ENCODE measurements at places on chromosomes 13 and 19.

GRCh38 chr19:54418030-54418929, 3.0 kb downstream of the TTYH1 start:
- no peak for DNase-seq

GRCh38 chr13:33496336-33496735, 210.8 kb upstream of the STARD13 start:
- DNase-seq: no peak

GRCh38 chr19:412356-413355, 3.7 kb upstream of the C2CD4C start:
- no peak for DNase-seq

DNA sequence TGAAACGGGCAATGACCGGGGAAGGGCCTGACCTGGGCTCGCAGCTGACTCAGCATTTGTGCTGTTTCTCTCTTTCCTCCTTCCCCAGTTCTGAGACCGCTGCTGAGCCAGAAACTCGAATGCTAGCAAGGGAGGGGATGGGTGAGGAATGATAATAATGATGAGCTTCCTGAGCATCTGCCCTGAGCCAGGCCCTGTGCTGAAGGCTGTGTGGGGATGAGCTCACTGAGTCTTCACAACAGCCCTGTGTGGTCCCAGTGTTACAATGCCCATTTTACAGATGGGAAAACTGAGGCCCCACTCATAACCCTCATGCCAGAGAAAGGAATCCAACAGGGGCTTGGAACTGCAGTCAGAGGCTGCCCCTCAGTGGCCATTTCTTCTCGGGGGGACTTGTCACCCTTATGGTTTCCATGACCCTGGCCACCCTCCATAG, 8.1 kb downstream of the SULT2B1 start:
- DNase-seq: no peak

DNA sequence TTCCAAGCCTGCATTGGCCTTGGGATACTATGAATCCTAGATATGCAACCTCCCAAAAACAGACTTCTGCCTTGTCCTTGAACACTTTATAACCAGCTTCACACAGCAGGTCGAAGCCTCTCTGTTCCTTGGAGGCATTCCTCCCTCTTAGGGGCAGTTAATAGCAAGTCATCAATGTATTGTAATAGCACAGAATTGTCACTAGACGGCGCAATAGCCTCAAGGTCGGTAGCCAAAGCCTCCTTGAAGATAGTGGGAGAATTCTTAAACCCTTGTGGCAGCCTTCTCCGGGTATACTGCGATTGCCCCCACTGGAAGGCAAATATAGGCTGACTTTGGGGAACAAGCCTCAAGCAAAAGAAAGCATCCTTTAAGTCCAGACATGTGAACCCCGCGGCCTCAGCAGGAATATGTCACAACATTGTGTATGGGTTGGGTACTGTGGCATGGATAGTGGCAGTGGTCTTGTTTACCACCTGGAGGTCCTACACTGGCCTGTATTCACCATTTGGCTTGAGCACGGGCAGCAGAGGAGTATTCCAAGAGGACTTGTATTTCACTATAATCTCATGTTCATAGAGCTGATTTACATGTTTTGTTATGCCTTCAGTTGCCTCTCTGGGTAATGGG, 61.1 kb downstream of the ZNF431 start:
- DNase-seq: no peak

DNA sequence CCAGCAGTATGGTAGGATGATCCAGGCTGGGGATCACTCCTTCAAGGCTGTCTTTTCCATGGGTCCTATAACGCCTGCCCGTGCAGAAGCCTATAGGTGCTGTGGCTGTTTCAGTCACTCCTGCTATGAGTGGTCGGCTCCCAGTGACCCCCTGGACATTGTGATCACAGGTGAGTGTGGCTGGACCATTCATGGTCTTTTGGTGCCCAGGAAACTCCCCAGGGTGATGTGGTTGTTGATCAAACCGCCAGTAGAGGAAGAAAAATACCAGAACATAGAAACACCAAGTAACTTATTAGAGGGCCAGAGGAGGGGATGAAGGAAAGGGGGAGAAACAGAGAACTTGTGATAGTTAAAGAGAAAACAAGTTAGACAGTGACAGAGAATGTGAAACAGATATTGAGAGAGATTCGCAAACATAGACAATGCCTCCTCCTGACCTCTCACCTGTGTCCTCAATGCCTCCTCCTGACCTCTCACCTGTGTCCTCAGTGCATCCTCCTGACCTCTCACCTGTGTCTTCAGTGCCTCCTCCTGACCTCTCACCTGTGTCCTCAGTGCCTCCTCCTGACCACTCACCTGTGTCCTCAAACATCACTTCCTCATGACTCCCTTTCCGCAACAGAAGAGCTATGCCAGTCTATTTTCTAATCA, 19.4 kb downstream of the LAIR2 start:
- DNase-seq: no peak

DNA sequence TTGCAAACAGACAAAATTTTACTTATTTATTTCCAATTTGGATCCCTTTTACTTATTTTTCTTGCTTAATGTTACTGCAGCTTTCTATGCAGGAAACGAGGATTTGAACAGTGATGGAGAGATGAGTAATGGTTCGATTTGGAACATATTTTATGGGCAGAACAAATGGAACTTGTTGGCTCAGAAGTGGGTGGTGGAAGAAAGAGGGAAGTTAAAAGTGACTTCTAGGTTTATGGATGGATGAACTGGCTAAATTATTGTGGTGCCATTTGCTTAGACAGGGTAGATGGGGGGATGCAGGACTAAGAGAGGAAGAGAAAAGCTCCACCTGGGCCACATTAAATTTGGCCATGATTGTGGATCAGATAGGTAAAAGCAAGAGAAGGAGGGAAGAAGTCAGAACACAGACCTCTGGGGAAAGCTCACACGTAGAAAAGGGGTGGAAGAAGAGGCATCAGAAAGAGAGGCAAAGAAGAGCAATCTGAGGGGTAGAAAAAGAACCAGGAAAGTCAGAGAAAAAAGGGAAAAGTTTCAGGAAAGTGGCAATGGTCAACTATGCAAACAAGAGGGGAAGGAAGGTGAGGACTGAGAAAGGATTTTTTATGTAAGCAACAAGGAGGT, 768 bp upstream of the CYSLTR2 start:
- no peak for DNase-seq

GRCh38 chr19:49863254-49863934, 4.0 kb downstream of the PNKP start:
- no peak for DNase-seq

DNA sequence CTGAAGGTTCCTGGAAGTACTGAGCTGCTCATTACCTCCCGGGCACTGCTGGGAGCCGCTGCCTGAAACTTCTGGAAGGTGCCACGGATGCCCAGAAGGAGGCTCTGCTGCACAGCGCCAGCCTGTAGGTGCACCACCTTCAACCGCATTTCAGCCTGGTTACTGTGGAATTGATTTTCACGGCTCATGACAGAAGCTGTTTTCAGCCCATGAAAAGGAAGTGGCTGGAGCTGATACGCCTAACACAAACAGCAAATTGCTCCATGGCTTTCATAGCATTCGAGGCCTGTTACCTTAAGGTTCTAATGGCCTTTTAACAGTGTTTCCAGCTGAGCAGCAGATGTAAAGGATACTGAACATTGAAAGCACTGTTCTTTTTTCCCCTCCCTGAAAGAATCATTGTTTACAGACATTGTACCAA, 22.0 kb downstream of the GPC6 start:
- DNase-seq: no peak

GRCh38 chr19:4144666-4145249, 8.7 kb upstream of the CREB3L3 start:
- no peak for DNase-seq

- DNase-seq: no peak
Measured at GRCh38 chr19:10364644-10365043, 15.7 kb downstream of the TYK2 start.

- no peak for DNase-seq
Measured at GRCh38 chr13:75715601-75716523, 79.7 kb downstream of the LMO7 start.

DNA sequence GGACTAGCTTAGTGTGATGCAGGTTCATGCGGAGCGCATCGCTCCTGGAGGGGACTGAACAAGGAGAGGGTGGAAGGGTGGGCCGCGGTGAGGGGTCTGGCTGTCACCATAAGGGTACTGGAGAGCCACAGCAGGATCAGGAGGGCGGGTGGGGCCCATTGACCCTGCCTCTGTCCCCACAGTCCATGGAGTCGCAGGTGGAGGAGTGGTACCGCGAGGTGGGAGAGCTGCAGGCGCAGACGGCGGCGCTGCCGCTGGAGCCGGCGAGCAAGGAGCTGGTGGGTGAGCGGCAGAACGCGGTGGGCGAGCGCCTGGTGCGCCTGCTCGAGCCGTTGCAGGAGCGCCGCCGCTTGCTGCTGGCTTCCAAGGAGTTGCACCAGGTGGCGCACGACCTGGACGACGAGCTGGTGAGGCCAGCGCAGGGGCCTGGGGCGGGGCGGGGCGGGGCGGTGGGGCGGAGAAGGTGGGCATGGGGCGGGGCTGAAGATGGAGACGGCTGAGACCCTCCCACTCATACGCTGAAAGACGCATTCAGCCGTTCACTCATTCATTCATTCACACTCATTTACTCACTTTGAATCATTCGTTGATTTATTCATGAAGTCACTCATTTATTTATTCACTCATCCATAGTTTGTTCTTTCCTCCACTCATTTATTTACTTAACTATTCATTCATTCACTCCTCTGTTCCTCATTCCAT, 27.5 kb upstream of the SHKBP1 start:
- peak; percentile 49 for DNase-seq

DNA sequence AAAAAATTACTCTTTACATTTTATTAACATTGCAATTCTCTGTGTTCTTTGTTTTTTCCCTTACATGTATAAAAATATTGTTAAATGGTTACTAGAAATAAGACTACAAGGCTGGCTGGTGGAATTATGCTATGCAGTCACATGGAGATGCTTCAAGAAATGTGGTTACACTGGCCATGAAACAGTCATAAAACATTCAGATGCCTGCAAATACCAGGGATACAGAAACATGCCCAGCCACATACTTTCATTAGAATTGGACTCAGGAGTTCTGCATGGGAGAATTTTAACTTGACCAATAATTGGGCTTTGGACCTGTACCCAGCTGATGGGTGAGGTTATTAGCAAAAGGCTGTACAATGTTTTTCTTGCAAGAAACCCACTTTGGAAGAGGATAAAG, 1407.7 kb upstream of the SLC10A2 start:
- no peak for DNase-seq

GRCh38 chr19:6238643-6239281, 41.0 kb downstream of the MLLT1 start:
- DNase-seq: no peak

- DNase-seq: no peak
Measured at GRCh38 chr19:24166055-24166454, 79.1 kb downstream of the ZNF254 start.

- no peak for DNase-seq
Measured at GRCh38 chr19:2507109-2507508, 31.2 kb downstream of the GADD45B start.

- DNase-seq: no peak
Measured at GRCh38 chr19:2711172-2711874, 8.8 kb upstream of the GNG7 start.

GRCh38 chr13:40164133-40164532, 502.3 kb downstream of the FOXO1 start:
- DNase-seq: no peak

GRCh38 chr19:20503476-20503875, 62.1 kb downstream of the ZNF737 start:
- no peak for DNase-seq

GRCh38 chr19:9868983-9869617, 34.0 kb downstream of the PIN1 start:
- DNase-seq: no peak

- DNase-seq: no peak
Measured at GRCh38 chr13:26806891-26807290, 46.3 kb upstream of the GPR12 start.

DNA sequence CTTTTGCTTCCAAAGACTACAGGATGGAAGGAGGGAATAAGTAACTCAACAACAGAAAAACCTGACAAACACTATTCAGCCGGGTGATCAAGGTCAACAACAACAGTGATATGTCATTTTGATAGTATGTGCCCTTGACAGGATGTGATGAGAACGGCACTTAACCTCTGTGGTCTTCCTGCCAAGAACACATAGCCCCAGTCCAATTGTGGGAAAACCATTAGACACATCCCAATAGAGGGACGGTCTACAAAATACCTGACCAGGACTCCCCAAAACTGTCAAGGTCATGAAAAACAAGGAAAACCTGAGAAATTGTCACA, 43.1 kb upstream of the AMER2 start:
- no peak for DNase-seq

DNA sequence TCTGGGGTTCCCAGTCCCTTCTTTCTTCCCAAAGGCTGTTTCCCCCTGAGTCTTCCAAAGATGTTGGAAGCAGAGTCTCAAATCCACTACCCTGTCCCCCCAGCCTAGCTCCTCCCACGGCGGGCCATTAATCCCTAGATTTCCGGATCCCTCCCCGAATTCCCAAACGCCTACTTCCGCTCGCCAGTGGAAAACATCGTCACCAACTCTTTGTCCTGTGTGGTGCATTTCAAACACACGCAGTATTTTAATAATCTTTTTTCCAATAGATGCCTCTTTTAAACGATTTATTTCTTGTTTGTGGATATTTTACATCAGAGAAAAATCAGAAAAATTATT, 610 bp downstream of the ZNF791 start:
- peak; percentile 81 for DNase-seq

GRCh38 chr19:543910-544608, at the start of gene GZMM:
GZMM (plus strand) TSS chr19:544053; CDS start chr19:544072, 19 bp downstream.
- peak; percentile 72 for DNase-seq

GRCh38 chr13:36366031-36366430, 19.8 kb upstream of the SPART start:
- DNase-seq: no peak

DNA sequence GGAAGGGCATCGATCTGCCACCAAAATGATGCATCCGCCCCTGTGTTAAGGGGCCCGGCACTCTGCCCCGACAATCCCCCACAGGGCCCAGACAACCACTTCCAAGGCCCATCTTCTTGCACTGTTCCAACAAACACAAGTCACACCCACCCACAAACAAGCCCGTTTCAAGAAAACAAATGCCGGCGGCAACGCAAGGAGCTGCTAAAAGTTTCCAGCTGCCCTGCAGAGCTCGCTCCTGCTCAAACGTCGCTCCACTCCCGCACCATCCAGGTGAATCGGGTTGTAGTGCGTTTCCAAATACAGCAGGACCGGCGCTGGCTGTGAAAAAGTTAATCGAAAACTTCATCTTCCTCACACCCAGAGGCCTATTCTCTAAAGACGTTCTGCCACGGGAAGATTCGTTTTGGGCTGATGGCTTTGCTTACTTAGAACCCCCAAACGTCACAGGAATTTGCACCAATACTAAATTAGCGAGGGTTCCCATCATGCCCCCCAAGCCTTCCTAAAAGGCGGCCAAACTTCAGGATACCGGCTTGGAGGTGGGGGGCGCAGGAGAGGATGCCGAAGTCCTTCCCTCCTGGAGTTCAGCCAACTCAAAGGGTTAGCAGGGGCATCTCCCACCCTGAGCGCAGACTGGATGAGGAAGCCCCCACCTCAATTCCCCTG, 107.4 kb upstream of the DOCK9 start:
- DNase-seq: no peak

GRCh38 chr19:6862673-6863078, 24.7 kb upstream of the ADGRE1 start:
- DNase-seq: peak; percentile 80

Data from heart left ventricle (tissue), 16 donors.